ENCODE measurements at places on chromosomes 5 and 9. TPM values are rescaled to one million over a fixed set of nuclear protein-coding genes. Genes with fewer than 3 reads are reported as not detected.

The UBE2QL1 gene
- not detected for total RNA-seq

The TEX48 gene
- not detected for total RNA-seq

The UAP1L1 gene
- 15.7 TPM for total RNA-seq

The ST8SIA4 gene
- total RNA-seq = 0.26 TPM

The TIGD6 gene
- 8.7 TPM for total RNA-seq

The IL9 gene
- total RNA-seq = not detected

The MSMP gene
- total RNA-seq = not detected

The CCDC183 gene
- total RNA-seq = 1.0 TPM

The MBLAC2 gene
- total RNA-seq = 2.6 TPM

The PCDHB13 gene
- 0.26 TPM for total RNA-seq

The TIMD4 gene
- not detected for total RNA-seq

The SPINK13 gene
- total RNA-seq = not detected

The SEMA6A gene
- total RNA-seq = 0.26 TPM

The BAAT gene
- total RNA-seq = not detected

The LCN1 gene
- total RNA-seq = not detected

The SCAMP1 gene
- total RNA-seq = 60.6 TPM

The SPATA31D4 gene
- total RNA-seq = not detected

The OMD gene
- total RNA-seq = 0.17 TPM

The C9 gene
- total RNA-seq = under 0.01 TPM

The TLX3 gene
- not detected for total RNA-seq

The CCL27 gene
- total RNA-seq = not detected

The RNF183 gene
- total RNA-seq = not detected

The PAEP gene
- not detected for total RNA-seq

The GRIA1 gene
- 1.8 TPM for total RNA-seq

The GABRB2 gene
- total RNA-seq = under 0.01 TPM

The ECM2 gene
- 6.8 TPM for total RNA-seq

The NAIP gene
- total RNA-seq = 3.8 TPM

The GAPT gene
- total RNA-seq = not detected

The PCDHGA1 gene
- 1.8 TPM for total RNA-seq

The OGN gene
- 1.3 TPM for total RNA-seq

The SLC34A1 gene
- not detected for total RNA-seq

The ARSI gene
- 8.5 TPM for total RNA-seq

The IRX2 gene
- total RNA-seq = 0.33 TPM

The TMEM232 gene
- total RNA-seq = 5.6 TPM

The PKD2L2 gene
- total RNA-seq = 0.26 TPM

The IFNA14 gene
- not detected for total RNA-seq

The PCDHA4 gene
- total RNA-seq = 1.2 TPM

The CCDC192 gene
- not detected for total RNA-seq

The NEUROG1 gene
- not detected for total RNA-seq

The SOHLH1 gene
- total RNA-seq = not detected

The FBLL1 gene
- 3.9 TPM for total RNA-seq
